T-helper 1 cell treated with Interleukin-12 subunit alpha and Interleukin-12 subunit beta and Interleukin-4 antibody, amounts not matched to agents 30 ng/mL and 1 ng/mL, for 36 hours (primary cell): ENCODE measurements at places on chromosomes 13 and 19. TPM values are rescaled to one million over a fixed set of nuclear protein-coding genes. Genes with fewer than 3 reads are reported as not detected.

The SPACA4 gene
- not detected in 2 replicates for total RNA-seq

The GRK1 gene
- total RNA-seq: 0.05 TPM in 2 replicates

The POLRMT gene
- total RNA-seq: 62.7 and 63.4 TPM in 2 replicates

The CEACAM1 gene
- total RNA-seq: 40.3 and 42.6 TPM in 2 replicates

The DBP gene
- 6.4 and 8.0 TPM in 2 replicates for total RNA-seq

The NUP58 gene
- total RNA-seq: 84.2 and 94.3 TPM in 2 replicates

The CEACAM5 gene
- total RNA-seq: not detected in 2 replicates

The SIGLEC8 gene
- total RNA-seq: not detected in 2 replicates

The MCEMP1 gene
- total RNA-seq: not detected in 2 replicates

The ATP11A gene
- total RNA-seq: 72.9 and 76.7 TPM in 2 replicates

The PLA2G4C gene
- total RNA-seq: 24.9 and 31.0 TPM in 2 replicates

The PRR12 gene
- 41.8 and 42.2 TPM in 2 replicates for total RNA-seq

The SLC1A6 gene
- not detected in 2 replicates for total RNA-seq

The ZNF497 gene
- total RNA-seq: 0.64 and 1.0 TPM in 2 replicates

The FGF21 gene
- total RNA-seq: not detected in 2 replicates

The MEIOSIN gene
- not detected in 2 replicates for total RNA-seq

The ACER1 gene
- total RNA-seq: 0.76 and 0.81 TPM in 2 replicates

The KIRREL2 gene
- total RNA-seq: 3.0 and 3.3 TPM in 2 replicates

The TRPC4 gene
- not detected in 2 replicates for total RNA-seq
